ENCODE measurements at places on chromosomes 16 and 17. TPM values are rescaled to one million over a fixed set of nuclear protein-coding genes. Genes with fewer than 3 reads are reported as not detected.

Gene SLFN12L
- 0.09 TPM for polyA plus RNA-seq

Gene KRTAP1-1
- not detected for polyA plus RNA-seq

Gene HAP1
- polyA plus RNA-seq = 0.95 TPM

Gene TP53TG3B
- not detected for polyA plus RNA-seq

Gene OTOA
- polyA plus RNA-seq = not detected

Gene TMEM186
- 9.8 TPM for polyA plus RNA-seq

Gene PRR35
- not detected for polyA plus RNA-seq

Gene PRSS33
- not detected for polyA plus RNA-seq

Gene PTX4
- not detected for polyA plus RNA-seq

Gene KRTAP9-2
- polyA plus RNA-seq = not detected

Data from keratinocyte (primary cell).